Non-pigmented ciliary epithelial cell (primary cell): ENCODE measurements at places on chromosomes 5 and 9.
A peak's percentile ranks its signal among the peaks of the same experiment; 100 is the strongest.

- DNase-seq: no peak
Observed at GRCh38 chr5:111415053-111415452, 97.3 kb downstream of the STARD4 start.

DNA sequence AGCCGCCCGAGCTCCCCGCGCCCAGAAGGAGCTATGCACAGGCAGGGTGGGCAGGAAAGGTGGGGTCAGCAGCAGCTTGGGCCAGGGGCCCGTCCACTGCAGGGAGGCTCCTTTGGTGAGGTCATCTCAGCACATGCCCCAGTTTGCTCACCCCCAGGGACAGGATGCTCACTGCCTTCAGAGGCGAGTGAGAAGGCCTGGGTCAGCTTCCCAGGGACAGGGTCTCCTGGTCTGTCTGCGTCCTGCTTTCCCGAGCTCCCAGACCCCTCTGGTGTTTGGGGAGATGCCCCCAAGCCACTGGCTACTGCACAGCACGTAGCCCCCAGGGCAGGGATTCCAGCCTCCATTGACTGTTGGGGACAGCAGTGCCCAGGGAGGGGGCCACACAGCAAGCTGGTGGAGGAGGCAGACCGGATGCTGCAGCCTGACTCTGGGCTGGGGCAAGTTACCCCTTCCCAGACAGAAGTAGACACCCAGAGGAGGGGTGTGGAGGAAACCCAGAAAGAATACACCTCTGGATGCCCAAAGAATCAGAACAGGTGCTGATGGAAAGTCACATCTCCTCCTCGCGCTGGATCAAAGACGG, 581 bp upstream of the SARDH start:
- no peak for DNase-seq

DNA sequence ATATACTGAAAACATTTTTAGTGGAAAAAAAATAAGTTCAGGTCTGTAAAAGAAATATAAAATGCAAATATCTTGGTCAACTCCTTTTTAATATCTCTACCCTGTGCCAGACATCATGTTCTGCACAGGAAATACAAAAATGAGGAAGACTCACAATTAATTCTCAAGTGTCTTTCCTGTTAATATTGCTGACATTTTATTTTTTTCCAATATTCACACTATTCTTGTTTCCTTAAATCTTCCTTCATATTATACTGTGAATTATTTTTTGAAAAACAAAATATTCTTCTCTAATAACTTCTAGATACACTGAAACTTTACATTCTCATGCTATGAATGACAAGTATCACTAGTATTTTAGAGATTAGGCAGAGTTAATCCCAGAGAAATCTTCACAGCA, 334.7 kb upstream of the FTMT start:
- DNase-seq: no peak

DNA sequence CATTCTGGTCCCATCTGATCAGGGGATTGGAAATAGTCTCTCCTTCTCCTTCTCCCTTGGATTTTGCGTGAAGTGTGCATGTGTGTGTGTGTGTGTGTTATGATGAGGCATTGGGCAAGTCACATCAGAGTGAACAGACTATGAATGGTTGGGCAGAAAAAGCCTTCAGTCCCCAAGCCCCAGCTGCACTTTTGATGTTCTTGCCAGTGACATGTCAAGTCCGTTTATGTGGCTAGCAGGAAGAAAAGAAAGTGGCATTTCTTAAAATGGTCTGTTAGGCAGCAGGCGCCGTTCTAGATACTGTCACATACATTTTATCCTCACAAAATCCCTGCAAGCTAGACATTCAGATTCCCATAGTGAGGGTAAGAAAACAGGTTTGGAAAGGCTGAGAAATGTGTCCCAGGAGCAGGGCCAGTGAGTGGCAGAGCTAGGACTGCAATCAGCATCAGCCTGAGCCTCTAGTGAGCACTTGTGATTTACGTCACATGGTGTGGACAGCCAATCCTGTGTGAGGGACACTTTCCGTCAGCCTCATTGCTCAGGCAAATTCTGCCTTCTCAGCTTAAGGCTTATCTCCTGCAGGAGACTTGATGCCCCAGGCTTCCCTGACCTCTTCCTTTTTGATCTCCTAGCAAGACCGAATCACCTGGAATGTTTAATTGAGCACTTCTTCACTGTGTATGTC, 60.4 kb downstream of the GLRA1 start:
- DNase-seq: no peak

DNA sequence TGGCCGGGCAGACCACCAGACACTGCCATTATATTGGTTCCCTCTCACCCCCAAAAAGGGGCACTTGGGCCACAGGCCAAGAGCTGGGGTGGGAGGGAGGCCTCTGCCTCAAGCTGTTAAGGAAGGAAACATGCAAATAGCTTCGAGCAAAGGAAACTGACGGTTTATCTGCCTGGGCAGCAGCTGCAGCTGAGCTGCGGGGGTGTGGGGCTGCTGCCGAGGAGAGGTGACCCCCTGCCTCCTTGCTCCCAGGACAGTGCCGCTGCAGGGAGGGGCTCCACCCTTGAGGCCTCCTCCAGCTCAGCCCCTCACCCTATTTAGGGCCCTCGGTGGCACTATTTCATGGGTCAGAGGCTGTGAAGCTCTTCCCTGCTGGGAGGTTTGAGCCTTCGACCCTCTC, 789 bp downstream of the DOK3 start:
- no peak for DNase-seq

- DNase-seq: no peak
Observed at GRCh38 chr9:123445116-123445515, 89.1 kb downstream of the CRB2 start.

- DNase-seq: no peak
Observed at GRCh38 chr9:127076860-127077643, 45.4 kb downstream of the ANGPTL2 start.

GRCh38 chr9:97660847-97661246, 27.2 kb downstream of the NCBP1 start:
- DNase-seq: no peak

DNA sequence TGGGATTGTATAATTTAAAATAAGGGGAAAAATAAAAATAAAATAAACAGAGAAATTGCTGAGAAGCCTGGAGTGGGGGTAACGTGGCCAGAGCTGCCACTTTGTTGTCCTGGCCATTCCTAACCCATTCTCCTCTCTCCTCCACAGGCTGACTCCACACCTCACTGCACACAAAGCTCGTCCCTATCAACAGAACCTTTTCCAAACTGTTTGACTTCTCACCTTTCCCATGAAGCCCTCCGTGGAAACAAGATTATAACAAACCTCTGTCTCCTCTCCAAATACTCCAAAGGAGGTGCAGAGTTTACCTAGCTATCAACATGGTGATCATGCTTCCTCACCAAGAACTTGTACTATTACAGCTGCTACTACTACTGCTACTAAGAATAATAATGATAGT, 151.1 kb downstream of the GLIS3 start:
- no peak for DNase-seq

DNA sequence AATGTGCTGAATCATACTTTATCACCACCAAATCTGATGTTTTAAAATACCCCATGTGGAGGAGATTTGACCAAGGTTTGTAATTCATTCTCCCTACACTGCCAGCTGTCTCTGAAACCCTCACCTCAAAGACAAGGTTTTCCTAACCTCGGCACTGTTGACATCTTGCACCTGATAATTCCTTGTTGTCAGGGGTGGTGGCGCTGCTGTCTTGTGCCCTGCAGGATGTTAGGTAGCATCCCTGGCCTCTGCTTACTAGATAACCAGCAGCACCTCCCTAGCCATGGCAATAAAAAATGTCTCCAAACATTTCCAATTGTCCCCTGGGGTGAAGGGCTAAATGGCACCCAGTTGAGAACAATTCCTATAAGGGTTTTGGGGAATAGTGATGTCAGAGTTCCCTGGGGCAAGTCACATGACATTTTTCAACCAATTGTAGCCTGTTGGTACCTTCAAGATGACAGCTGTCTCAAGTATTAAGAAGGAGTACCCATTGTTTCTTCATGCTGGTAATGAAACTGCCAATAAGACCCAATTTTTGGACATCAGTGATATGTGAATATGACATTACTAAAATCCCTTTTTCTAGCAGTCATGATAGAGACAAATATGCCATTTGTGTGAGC, 160.6 kb upstream of the PLCXD3 start:
- no peak for DNase-seq

DNA sequence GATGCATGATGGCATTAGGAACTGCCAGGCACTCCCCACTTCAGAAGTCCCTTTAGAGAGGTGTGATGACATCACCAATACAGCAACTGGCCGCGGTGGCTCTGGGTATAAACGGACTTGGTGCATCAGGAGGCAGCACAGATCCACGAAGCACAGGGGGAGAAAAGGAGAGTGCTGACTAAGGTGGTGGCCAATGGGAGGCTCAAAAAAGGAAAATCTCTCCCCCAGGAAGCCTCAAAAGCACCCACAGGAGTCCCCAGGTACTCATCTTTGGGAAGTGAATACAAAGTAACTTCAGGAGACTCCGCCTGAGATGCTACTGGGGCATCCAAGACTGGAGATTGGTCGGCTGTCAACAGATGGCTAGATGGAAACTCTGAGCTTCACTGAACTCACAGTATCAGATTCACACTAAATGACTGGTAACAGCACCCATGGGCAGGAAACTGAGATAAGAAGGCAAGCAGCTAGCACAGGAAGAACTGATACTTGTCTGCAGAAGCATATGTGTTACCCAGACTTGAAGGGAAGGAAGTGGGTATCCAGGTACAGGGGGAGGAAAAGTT, 7.6 kb downstream of the TTC39B start:
- DNase-seq: no peak

DNA sequence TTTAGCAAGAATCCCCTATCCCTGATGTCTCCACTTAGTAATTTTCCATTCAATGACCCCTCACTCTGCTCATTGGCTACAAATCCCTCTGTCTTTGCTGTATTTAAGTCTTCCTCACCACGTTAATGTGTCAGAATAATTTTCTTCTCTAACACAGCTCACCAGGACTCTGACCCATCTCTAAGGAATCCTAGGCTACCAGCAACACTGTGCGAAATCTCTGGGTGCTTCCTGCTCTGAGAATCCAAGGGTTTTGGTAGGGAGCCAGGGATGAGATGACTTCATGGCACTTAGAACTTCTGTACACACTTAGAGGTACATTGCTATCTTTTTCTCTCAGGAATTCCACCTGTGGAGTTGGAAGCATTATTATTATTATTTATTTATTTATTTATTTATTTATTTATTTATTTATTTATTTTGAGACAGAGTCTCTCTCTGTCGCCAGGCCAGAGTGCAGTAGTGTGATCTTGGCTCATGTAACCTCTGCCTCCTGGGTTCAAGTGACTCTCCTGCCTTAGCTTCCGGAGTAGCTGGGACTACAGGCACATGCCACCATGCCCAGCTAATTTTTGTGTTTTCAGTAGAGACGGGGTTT, 53.5 kb downstream of the FOXI1 start:
- peak; percentile 42 for DNase-seq

GRCh38 chr9:21031091-21031807, at the start of gene HACD4:
HACD4 (minus strand) TSS chr9:21031640; CDS start chr9:21031590, 50 bp downstream.
- no peak for DNase-seq
